Activated CD4-positive, alpha-beta T cell treated with anti-CD3 and anti-CD28 coated beads, Interleukin-2, amount 10 ng/mL, durations not matched to agents 7 days and 5 days (primary cell): ENCODE measurements at places on chromosomes 3 and 15. TPM values are rescaled to one million over a fixed set of nuclear protein-coding genes. Genes with fewer than 3 reads are reported as not detected.

DNA sequence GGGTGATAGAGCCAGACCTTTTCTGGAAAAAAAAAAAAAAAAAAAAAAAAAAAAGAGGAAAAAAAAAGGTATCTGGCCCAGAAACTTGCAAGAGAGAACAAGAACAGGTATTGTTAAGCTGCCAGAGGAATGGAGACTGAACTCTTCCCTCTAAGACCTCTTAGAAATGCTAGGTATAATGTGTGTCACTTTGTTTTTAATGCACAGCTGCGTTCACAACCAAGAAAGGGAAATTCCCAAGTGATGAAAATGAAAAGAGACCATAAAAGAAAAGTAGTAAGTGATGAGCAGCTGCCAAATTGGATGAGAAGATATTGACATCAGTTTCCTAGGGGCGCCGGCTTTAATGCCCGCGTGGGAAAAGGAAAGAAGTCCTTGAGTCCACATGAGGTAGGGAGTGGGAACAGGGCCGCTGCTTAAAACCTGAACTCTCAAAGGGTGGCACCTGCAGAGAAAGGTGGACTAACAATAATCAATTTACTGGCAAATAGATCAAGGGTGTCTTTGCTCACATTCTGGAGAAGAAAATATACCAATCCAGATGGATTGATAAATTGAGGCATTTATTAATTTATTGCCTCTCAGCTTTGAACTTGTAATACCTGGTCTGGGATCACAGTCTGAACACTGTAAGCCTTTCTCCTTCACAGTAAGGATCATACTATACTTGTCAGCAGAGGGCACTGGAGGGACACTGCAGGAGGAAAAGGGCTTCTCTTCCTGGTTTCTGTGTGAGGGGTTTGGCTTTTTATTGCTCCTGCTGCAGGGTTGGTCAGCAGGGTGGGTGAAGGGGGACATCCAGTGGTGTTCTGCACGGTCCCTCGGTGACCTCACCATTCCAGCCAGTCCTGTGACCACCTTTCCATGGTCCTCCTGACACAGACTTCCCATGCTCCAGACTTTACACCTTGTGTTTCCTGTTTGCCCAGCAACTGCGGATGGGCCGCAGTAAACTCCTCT, 131.6 kb downstream of the AQP9 start:
- peak; percentile 63 for DNase-seq
- H3K4me3 ChIP-seq, result no peak overlapping the region
- peaks cover 10% of the 10 kb centered on the region for H3K4me1 ChIP-seq
- no peaks in the 10 kb centered on the region for H3K27me3 ChIP-seq
- H3K27ac ChIP-seq, result no peak overlapping the region

DNA sequence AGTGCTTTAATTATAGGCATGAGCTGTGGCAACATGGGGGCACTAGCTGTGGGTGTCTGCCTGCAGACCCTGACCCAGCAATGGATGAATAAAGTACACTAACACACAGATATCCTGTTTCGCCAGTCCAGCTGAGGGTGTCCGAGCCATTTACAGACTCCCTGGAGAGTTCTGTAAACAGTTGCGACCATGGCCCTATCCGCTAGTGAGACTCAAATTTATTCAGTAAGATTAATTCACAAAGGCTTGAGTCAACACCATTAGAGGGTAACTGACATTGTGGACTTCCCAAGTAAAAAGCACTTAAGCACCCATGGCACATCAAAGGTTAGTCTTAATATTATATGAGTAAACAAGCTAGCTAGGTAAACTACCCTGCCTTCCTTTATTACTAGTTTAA, 161.6 kb downstream of the TBL1XR1 start:
- no peak overlapping the region for H3K4me3 ChIP-seq
- no peaks in the 10 kb centered on the region for H3K27me3 ChIP-seq
- no peak overlapping the region for H3K27ac ChIP-seq
- peaks cover 60% of the 10 kb centered on the region for H3K36me3 ChIP-seq
- H3K4me1 ChIP-seq, result peaks cover 9% of the 10 kb centered on the region

GRCh38 chr15:57053470-57053869, 135.0 kb downstream of the TCF12 start:
- H3K36me3 ChIP-seq, result peaks cover 9% of the 10 kb centered on the region
- no peak overlapping the region for H3K27ac ChIP-seq
- no peak overlapping the region for H3K4me3 ChIP-seq
- peaks cover 9% of the 10 kb centered on the region for H3K4me1 ChIP-seq

- H3K4me3 ChIP-seq, result peak overlapping the region; percentile 97
- peaks cover 52% of the 10 kb centered on the region for H3K4me1 ChIP-seq
- H3K27me3 ChIP-seq, result no peaks in the 10 kb centered on the region
- peak overlapping the region; percentile 99 for H3K27ac ChIP-seq
- peaks cover 28% of the 10 kb centered on the region for H3K36me3 ChIP-seq
- no peak for DNase-seq
These were observed 1.2 kb downstream of the SETD2 start for GRCh38 chr3:47162697-47163168.

- H3K27ac ChIP-seq, result no peak overlapping the region
- H3K27me3 ChIP-seq, result no peaks in the 10 kb centered on the region
- H3K4me3 ChIP-seq, result no peak overlapping the region
- no peak for DNase-seq
These were observed 13.6 kb downstream of the KLF15 start for GRCh38 chr3:126343649-126344035.

GRCh38 chr15:66565741-66566144, at the start of gene LCTL:
LCTL (minus strand) TSS chr15:66565998; CDS start chr15:66565365, 633 bp downstream.
- peaks cover 7% of the 10 kb centered on the region for H3K4me1 ChIP-seq
- H3K36me3 ChIP-seq, result no peaks in the 10 kb centered on the region
- peak within 1 kb of the TSS; percentile 63 for H3K27ac ChIP-seq
- no peak within 1 kb of the TSS for H3K4me3 ChIP-seq
- H3K27me3 ChIP-seq, result no peaks in the 10 kb centered on the region

ADGRG7 gene
- total RNA-seq, result not detected

- no peaks in the 10 kb centered on the region for H3K27me3 ChIP-seq
- H3K4me1 ChIP-seq, result peaks cover 38% of the 10 kb centered on the region
- no peak for DNase-seq
- peak overlapping the region; percentile 94 for H3K27ac ChIP-seq
- peaks cover 13% of the 10 kb centered on the region for H3K36me3 ChIP-seq
- H3K4me3 ChIP-seq, result peak overlapping the region; percentile 95
These were observed 579 bp upstream of the UBE3A start for GRCh38 chr15:25439369-25439836.

DNA sequence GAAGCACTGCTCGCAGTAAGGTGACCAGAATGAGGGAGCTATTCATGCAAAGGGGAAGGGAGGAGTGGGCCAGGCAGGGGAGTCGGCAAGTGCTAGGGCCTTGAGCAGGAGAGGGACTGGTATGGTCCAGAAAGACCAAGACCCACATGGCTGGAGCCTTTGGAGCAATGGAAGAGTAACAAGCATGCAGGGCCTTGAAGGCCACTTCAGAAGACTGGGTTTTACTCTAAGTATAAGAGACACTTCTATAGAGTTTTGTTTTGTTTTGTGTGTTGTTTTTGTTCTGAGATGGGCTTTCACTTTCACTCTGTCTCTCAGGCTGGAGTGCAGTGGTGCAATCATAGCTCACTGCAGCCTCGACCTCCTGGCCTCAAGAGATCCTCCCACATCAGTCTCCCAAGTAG, 42.0 kb downstream of the BFSP2 start:
- H3K27ac ChIP-seq, result peak overlapping the region; percentile 99
- no peaks in the 10 kb centered on the region for H3K27me3 ChIP-seq
- peaks cover 32% of the 10 kb centered on the region for H3K4me1 ChIP-seq
- H3K4me3 ChIP-seq, result peak overlapping the region; percentile 69
- H3K36me3 ChIP-seq, result peaks cover 14% of the 10 kb centered on the region

SNTN gene
- total RNA-seq, result not detected

DNA sequence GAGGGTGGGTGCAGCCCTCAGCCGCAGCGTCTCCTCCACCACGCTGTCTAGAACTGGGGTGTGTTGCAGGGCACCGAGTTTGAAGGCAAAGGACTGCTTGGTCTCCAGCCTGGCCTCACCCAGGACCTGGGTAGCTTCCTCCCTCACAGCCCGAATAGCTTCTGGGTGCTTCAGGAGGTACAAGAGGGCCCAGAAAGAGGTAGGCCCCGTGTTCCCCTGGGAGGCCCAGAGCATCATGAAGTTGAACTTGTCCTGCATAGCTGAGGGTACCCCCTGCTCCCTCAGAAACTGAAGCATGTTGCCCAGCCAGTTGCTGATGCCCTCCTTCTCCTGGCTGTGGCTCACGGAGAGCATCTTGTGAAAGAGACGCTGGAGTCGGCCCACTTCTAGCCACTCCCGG, 930 bp downstream of the CYP8B1 start:
- H3K4me1 ChIP-seq, result no peaks in the 10 kb centered on the region
- peaks cover 5% of the 10 kb centered on the region for H3K27me3 ChIP-seq
- no peaks in the 10 kb centered on the region for H3K36me3 ChIP-seq
- H3K4me3 ChIP-seq, result no peak overlapping the region
- DNase-seq, result no peak
- H3K27ac ChIP-seq, result no peak overlapping the region

LINGO1 gene
- not detected for total RNA-seq

- no peaks in the 10 kb centered on the region for H3K4me1 ChIP-seq
- no peak overlapping the region for H3K4me3 ChIP-seq
- DNase-seq, result no peak
- H3K27ac ChIP-seq, result no peak overlapping the region
- no peaks in the 10 kb centered on the region for H3K36me3 ChIP-seq
These were observed 522.5 kb upstream of the AGTR1 start for GRCh38 chr3:148175214-148175613.

CLDN16 gene
- not detected for total RNA-seq

SETD5 gene
- 129 TPM for total RNA-seq

LDHAL6B gene
- total RNA-seq, result not detected

- peaks cover 5% of the 10 kb centered on the region for H3K27me3 ChIP-seq
- H3K4me3 ChIP-seq, result no peak overlapping the region
- peaks cover 4% of the 10 kb centered on the region for H3K4me1 ChIP-seq
- no peak overlapping the region for H3K27ac ChIP-seq
These were observed 103.2 kb downstream of the PPP2R3A start for GRCh38 chr3:136068708-136069107.

- H3K27ac ChIP-seq, result no peak overlapping the region
- H3K4me3 ChIP-seq, result no peak overlapping the region
- no peaks in the 10 kb centered on the region for H3K36me3 ChIP-seq
- H3K4me1 ChIP-seq, result no peaks in the 10 kb centered on the region
- no peaks in the 10 kb centered on the region for H3K27me3 ChIP-seq
- no peak for DNase-seq
These were observed 40.8 kb downstream of the CLSTN2 start for GRCh38 chr3:139975594-139976365.

UTS2B gene
- not detected for total RNA-seq
